Ammon's horn (tissue), 1 donor: ENCODE measurements at places on chromosomes 5 and 9.

- DNase-seq, result peak; percentile 76
These were observed 130.9 kb upstream of the SLC30A5 start for GRCh38 chr5:68962757-68963484.

- DNase-seq, result no peak
These were observed 1.1 kb downstream of the PLK2 start for GRCh38 chr5:58458743-58459145.

DNA sequence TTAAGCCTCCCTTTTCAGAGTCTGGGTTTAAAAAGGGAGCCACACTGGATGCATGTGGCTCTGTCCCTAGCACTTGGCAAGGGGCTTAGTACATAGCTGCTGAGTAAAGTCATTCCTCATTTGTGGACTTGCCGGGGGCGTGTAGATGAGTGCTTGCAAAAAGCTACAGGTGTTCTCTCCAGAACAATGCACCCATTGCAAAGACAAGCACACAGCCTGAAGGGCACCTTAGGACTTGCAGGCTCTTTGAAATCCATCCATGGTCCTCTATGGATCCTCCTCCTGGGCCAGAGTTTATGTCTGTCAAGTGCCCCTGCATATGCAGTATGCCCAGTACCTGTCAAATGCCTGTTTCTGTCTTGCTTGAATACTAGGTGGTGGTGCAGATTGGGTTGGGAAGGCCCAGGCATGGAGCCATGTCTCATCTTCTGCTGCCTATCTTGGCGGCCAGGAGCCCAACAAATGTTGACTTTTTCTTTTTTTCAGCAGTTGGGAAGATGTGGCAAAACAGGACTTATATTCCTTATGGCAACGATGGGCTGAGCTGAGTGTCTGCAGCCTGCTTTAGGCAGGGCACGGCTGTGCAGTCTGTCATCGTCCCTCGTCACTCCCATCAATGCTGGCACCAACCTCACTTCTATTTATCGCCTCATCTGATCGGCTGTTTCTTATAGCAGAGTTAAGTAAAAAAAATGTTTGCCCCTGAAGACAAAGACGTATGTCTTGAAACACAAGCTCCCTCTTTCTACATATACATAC, 18.5 kb upstream of the SMIM32 start:
- DNase-seq, result no peak

GRCh38 chr5:51559339-51559738, 176.1 kb downstream of the ISL1 start:
- DNase-seq, result no peak

DNA sequence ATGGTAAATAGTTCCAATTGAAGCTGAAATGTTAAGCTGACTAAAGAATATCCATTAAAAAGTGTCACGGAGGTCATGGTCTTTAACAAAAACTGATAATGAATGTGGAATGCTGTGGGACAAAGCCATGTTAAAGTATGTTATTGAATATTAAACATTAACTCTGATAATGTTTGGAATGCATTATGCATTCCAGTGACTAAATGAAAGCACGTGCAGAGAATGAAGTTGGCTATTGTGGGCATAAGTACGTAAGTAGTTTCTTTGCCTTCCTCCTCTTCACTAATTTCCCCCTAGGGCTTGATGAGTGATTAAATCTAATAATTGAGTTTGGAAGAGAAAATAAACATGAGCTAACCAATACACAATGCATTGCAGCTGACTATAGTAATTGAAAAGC, 640.4 kb upstream of the CDH10 start:
- no peak for DNase-seq

DNA sequence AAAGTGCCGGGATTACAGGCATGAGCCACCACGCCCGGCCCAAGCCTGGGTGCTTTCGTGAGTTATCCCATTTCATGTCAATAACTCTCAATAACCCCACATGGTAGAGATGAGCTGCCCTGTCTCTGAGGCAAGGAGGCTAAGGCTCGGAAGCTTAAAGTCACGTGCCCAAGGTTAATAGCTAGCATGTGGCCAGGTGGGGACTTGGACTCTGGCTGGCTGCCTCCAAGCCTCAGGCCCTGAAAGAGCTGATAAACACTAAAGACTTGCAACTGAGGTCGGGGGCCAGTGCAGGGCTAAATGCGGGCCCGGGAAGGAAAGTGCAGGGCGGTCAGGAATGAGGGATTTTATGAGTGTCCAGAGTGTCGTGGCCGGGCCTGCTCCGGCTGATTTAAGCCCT, 30.9 kb upstream of the BARHL1 start:
- DNase-seq, result no peak

DNA sequence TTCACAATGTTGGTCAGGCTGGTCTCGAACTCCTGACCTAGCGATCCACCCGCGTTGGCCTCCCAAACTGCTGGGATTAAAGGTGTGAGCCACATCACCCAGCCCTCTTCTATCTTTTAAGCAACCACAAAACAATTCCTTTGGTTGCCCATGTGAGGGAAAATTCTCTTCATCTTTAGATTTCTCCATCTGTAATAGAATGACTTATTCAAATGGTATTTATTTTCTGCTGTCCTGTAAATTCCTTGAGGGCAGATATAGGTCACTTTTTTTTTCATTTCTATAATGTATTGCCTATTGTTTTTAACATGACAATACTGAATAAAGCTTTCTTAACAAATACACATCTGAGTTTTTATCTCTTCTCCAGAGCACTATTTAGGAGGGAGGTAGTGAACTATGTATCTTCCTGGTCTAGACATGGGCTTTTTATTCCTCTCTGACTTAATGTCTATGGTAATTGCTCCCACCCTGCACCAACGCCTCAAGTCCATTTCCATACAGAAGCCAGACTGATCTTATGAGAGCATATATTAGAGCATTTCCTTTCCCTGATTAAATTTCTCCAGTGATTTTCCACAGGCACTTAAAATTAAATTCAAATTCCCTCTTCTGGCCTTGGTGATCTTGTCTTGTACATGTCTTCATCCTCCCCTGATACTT, 595.6 kb downstream of the CAAP1 start:
- no peak for DNase-seq

DNA sequence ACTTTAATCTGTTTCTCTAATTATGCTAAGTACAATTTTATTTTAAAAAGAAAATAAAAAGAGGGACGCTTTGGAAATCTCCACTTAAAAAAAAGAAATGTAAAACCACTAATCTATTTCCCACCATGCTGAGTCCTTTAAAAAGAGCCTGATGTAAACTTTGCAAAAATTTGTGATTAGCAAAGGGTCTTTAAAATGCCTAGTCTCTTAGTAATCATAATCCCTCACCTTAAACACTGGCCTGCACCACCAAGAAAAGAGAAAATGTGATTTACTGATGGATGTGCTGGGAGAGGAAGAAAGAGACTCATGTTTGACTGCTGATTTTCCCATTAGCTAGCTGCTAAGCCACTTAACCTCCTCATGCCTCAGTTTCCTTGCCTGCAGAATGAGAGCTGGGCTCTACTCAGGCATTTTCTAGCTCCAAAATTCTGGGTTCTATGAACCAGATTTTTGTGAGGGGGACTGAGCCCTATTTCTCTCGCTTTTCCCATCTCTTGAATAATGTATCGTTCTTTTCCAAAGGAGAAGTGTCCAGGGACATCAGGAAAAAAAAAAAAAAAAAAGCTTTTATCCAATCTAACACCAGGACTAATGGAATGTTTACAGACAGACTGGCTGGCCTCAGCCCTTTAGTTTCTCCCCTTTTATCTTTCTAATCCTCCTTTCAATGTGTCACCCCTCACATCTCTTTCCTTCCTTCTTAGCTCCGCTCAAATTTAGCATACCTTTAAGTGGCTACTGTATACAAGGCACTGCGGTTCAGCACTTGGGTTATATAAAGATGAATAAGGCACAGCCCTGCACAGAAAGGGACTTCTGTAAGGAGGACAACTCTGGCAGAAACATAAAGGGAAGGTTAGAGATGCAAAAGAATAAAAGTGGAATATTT, 312.4 kb downstream of the ARL15 start:
- no peak for DNase-seq

- DNase-seq, result no peak
These were observed 53.2 kb upstream of the SMIM32 start for GRCh38 chr5:136246122-136246521.

- DNase-seq, result peak; percentile 39
These were observed 91.6 kb downstream of the FBXW11 start for GRCh38 chr5:171914726-171915338.

DNA sequence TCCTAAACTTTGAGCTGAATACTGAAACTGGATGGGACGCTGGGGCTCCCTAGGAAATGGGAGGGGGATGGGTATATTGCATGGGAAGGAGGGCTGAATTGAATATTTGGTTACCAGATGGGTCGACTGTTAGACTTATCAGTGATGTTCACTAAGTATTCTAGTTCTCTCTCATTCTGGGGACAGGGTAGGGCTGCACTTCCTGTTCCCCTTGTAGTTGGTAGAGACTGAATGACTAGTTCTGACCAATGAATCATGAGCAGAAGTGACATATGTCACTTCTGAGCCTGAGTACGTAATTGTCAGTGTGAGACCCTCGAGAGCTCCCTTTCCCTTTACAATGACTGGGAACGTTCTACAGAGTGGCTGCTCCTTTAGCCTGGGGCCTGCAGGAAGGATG, 55.5 kb upstream of the DMRT1 start:
- no peak for DNase-seq

DNA sequence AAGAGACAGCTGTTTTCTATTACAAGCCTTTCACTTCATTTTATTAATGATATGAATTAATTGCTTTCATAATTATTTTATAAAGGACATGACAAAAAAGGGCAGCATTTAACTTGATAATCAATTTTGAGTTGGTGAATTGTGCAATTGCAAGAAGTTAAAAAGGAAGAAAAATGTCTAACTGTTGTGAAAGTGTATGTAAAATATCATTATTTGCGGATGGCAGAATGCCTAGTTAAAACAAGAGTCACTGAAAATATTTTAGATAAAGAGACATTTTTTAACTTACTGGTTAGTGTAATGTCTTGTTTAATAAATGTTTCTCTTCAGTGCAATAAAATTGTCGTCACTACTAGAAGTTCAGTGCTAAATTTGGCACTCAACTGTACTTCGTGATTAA, 57.6 kb upstream of the HTR4 start:
- DNase-seq, result no peak

- DNase-seq, result no peak
These were observed 7.9 kb downstream of the GDNF start for GRCh38 chr5:37831821-37832534.

- peak; percentile 47 for DNase-seq
These were observed 3.3 kb upstream of the MSMP start for GRCh38 chr9:35757226-35757891.

DNA sequence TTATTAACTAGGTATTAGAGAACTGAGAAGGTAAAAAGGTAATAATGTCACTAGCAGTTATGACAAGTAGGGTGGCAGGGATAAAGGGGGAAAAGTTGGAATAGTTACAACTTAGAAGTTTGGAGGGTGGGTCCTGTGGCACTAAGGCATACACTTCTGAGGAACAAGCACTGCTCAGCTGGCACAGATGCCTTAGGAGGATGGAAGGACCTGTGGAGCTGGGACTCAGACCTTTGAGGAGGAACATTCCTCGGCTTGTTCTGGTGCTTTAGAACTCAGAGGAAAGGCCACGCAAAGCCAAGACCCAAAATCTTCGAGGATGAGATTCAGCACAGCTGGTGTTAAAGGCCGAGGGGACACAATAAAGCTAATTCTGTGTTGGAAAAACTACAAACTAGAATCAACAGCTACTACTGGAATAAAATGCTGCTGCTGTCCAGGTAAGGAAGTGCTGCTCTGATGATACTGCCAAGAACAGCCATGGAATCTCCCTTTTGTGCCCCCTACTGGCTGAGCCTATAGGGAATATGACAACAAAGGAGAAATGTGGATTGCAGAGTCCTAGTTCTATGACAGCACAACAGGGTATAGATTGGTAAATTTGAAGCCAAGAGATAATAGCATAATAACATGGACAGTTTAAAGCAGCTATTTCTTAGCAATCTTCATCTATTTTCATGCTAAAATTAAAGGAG, 126.7 kb downstream of the SLC25A46 start:
- no peak for DNase-seq

DNA sequence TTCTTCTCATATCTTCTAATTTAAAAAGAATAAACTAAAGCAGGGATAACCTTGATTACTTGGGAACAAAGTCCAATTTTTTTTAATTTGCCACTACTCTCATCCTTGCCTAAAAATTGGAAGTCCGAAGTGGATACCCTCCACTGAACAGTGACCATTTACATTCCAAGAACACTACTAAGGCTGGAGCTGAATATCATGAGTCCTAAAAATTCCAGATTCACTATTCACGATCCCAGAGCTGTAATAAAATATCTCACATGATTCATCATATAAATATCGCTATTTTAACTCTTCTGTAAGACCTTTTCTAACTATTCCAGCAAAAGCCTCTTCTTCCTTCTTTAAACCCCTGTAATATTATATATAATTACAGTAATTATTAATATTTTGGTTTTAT, 57.4 kb downstream of the ATPSCKMT start:
- DNase-seq, result no peak

GRCh38 chr9:532707-533106, 308.8 kb upstream of the DMRT1 start:
- no peak for DNase-seq

GRCh38 chr9:33439731-33440130, 7.7 kb downstream of the AQP3 start:
- DNase-seq, result no peak

GRCh38 chr5:152462021-152462721, 57.1 kb upstream of the NMUR2 start:
- DNase-seq, result no peak

GRCh38 chr9:90307167-90307833, 335.3 kb downstream of the DIRAS2 start:
- DNase-seq, result no peak

GRCh38 chr5:142133330-142134206, 25.0 kb downstream of the NDFIP1 start:
- DNase-seq, result no peak

- peak; percentile 28 for DNase-seq
These were observed 191.6 kb downstream of the PCSK5 start for GRCh38 chr9:76082057-76082456.

GRCh38 chr5:148311484-148311883, 739 bp upstream of the SPINK7 start:
- DNase-seq, result no peak

- no peak for DNase-seq
These were observed 11.8 kb upstream of the REEP5 start for GRCh38 chr5:112933651-112934365.

DNA sequence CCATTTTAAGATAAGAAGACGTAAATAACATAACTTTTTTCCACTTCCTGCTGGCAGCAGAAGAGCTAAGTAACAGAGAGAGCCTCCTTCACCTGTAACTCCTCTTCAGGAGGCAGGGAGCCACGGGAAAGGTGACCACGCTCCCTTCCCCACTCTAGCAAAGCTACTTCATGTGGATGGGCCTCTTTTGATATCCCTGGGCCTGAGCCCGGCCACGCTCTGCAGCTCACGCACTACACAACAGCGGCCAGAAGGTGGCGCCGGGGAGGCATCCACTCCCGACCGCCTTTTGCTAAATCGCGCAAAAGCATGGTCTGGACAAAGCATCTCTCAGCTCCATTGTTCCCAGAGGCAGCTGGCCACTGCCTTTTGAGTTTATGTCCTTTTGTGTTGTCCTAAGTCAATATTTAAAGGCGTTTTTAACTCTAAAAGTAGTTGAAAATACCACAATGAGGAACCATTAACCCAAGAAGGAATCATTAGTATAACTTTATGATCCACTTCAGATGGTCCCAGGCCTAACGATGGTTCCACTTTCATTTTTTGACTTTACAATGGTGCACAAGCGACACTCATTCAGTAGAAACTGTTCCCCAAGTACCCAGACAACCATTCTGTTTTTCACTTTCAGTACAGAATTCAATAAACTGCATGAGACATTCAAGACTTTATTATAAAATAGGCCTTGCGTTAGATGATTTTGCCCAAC, 23.6 kb downstream of the CMBL start:
- DNase-seq, result peak; percentile 92
